Activated naive CD4-positive, alpha-beta T cell treated with anti-CD3 and anti-CD28 coated beads for 36 hours (primary cell): ENCODE measurements at places on chromosomes 16 and 17. TPM values are rescaled to one million over a fixed set of nuclear protein-coding genes. Genes with fewer than 3 reads are reported as not detected.

- DNase-seq, result peak; percentile 68
- H3K4me1 ChIP-seq, result no peaks in the 10 kb centered on the region
- no peak overlapping the region for H3K27ac ChIP-seq
These were observed 36.6 kb upstream of the TMEM132E start for GRCh38 chr17:34542700-34543336.

DNA sequence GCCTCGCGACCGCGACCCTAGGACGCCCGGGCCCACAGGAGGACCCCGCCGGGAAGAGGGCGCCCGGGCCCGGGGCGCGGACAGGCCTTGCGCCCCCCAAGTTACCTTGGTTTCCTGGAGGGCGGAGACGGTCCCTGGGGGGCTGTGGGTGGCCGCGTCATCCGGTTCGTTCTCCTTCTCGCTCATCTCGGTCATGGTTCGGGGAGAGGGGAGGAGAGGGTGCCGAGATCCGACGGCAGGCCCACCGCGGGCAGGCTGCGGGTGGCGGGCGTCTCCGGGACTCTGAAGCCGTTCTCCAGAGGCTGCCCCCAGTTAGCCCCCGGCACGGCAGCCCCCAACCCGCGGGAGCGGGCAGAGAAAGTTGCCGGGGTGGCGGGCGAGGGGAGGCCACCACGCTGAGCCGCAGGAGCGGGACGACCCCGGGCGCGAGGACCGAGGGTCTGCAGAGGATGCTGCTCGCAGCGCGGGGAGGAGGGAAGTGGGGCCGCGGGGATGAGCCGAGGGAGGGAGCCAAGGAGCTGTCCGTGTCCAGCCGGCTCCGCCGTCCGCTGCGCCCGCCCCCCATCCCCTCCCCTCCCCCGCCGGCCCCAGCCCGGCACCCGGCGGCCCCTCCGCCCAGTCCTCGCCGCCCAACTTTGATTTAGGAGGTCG, at the start of gene STAC2:
Gene STAC2 (minus strand): TSS at position 638 of the 651 bp plus-strand sequence. CDS start 443 bp downstream, at position 195.
- peaks cover 6% of the 10 kb centered on the region for H3K4me1 ChIP-seq
- H3K27ac ChIP-seq, result no peak within 1 kb of the TSS
- no peaks in the 10 kb centered on the region for H3K36me3 ChIP-seq
- H3K4me3 ChIP-seq, result peak within 1 kb of the TSS; percentile 59

DNA sequence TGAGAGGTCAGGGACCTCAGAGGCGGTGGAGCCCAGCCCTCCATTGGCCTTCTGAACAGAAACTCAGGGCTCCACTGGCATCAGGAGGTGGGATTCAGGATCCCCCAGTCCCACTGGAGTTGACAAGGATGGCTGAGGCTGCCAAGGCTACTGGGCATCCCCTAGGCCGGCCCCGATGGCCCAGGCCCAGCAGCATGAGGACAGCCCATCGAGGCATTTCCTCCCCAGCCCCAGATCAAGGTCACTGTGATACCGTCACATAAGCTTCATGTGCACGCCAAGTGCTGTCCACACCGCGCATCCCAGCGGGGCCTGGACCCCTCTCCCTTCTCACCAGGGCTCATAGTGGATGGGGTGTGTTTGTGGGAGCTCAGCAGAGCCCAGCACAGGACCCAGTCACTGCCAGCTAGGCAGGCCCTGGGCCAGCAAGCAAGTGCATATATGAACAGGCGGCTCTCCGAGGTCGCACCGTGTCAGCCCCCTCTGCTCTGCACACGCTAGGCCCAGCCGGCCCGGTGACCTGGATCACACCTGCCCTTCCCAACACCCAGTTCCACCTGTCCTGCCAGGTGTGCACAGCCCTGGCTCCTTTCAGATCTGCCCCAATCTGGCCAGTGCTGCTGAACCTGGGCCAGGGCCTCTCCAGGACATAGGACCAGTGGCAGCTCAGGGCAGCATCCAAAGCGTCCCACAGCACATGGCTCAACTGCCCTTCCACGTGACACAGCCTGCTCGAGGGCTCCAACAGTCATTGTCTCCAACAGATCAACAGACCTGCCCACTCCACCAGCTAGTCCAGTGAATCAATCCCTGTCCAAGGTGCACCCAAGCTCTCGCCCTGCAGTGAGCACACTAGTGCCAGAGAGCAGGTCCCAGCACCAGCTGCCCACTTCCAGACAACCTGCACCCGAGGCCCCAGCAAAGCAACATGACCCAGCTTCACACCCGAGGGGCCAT, 32.8 kb upstream of the RASD1 start:
- H3K36me3 ChIP-seq, result no peaks in the 10 kb centered on the region
- no peak overlapping the region for H3K27ac ChIP-seq
- H3K27me3 ChIP-seq, result no peaks in the 10 kb centered on the region
- no peaks in the 10 kb centered on the region for H3K4me1 ChIP-seq
- H3K4me3 ChIP-seq, result no peak overlapping the region

DNA sequence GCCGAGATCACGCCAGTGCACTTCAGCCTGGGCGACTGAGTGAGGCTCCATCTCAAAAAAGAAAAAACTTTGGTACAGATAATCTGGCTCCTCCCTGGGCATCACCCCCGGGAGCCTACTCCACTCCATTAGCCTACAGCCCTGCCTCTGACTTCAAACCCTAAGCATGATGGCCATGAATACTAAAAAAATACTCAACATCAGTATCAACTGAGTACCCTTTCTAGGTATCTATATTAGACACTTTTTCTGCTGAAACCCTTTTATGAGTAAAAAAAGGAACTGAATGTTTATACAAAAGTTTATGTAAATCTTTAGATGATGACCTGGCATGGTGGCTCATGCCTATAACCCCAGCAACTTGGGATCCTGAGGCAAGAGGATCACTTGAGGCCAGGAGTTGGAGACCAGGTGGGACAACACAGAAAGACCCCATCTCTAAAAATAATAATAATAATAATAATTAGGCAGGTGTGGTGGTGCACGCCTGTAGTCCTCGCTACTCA, 6.9 kb downstream of the RDM1 start:
- peaks cover 16% of the 10 kb centered on the region for H3K36me3 ChIP-seq
- no peak overlapping the region for H3K27ac ChIP-seq
- peaks cover 2% of the 10 kb centered on the region for H3K27me3 ChIP-seq
- no peak for DNase-seq

- H3K27me3 ChIP-seq, result no peaks in the 10 kb centered on the region
- DNase-seq, result no peak
- H3K4me1 ChIP-seq, result peaks cover 82% of the 10 kb centered on the region
- peaks cover 2% of the 10 kb centered on the region for H3K36me3 ChIP-seq
- peak overlapping the region; percentile 22 for H3K27ac ChIP-seq
These were observed 117.7 kb downstream of the ZNF778 start for GRCh38 chr16:89334988-89335802.

- H3K4me3 ChIP-seq, result no peak overlapping the region
- H3K4me1 ChIP-seq, result peaks cover 4% of the 10 kb centered on the region
- no peak overlapping the region for H3K27ac ChIP-seq
- peaks cover 29% of the 10 kb centered on the region for H3K27me3 ChIP-seq
- no peak for DNase-seq
These were observed 491 bp downstream of the GAS7 start for GRCh38 chr17:10197721-10198508.

- H3K4me3 ChIP-seq, result no peak overlapping the region
- no peaks in the 10 kb centered on the region for H3K27me3 ChIP-seq
- H3K36me3 ChIP-seq, result no peaks in the 10 kb centered on the region
These were observed 21.7 kb upstream of the ACSF3 start for GRCh38 chr16:89071686-89072547.

DNA sequence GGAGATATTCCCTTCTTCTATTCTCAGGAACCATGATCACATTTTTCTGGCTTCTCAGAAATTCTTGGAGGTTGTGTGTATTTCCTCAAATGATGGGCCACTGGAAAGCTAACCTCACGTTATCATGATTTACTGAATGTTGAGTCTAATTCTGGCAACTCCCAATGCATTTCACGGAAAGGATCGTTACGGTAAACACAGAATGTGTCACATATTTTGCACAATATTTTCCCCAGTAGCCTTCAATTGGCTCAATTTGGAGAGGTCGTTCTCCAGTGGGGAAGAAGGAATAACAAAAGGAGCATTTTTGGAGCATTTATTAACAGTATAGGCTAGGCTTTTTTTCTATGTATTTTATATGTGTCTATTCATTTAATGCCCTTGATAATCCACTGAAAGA, 450.3 kb downstream of the HAPSTR1 start:
- H3K27ac ChIP-seq, result no peak overlapping the region
- H3K4me1 ChIP-seq, result no peaks in the 10 kb centered on the region
- DNase-seq, result no peak
- no peaks in the 10 kb centered on the region for H3K36me3 ChIP-seq
- H3K27me3 ChIP-seq, result no peaks in the 10 kb centered on the region

DNA sequence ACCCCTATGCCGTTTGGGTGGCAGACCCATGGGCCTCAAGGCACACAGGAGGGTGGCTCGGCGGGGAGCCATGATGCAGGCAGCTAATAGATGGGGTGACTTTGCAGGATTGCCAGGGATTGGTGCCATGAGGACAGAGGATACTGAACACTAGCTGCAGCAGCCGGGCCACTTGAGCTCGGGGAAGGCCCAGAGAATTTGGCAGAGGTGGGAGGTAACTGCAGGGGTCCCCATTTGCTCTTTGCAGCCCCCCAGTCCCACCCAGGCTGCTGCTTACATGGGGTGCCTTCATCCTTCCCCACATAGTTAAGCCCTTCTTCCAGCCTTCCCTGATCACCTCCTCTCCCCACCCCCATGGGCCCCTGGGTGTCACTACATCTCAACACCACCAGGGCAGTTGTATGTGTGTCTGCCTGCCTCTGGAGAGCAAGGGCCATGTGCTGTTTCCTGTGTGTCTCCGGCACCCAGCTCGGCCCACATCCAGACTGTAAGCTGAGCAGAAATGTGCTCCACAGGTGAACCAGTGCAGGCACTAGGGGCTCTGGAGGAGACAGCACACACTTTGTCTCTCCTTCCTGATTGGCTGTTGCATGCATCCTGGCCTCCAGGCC, 52.0 kb downstream of the SREBF1 start:
- peaks cover 21% of the 10 kb centered on the region for H3K4me1 ChIP-seq
- peak; percentile 43 for DNase-seq
- H3K27me3 ChIP-seq, result peaks cover 2% of the 10 kb centered on the region

DNA sequence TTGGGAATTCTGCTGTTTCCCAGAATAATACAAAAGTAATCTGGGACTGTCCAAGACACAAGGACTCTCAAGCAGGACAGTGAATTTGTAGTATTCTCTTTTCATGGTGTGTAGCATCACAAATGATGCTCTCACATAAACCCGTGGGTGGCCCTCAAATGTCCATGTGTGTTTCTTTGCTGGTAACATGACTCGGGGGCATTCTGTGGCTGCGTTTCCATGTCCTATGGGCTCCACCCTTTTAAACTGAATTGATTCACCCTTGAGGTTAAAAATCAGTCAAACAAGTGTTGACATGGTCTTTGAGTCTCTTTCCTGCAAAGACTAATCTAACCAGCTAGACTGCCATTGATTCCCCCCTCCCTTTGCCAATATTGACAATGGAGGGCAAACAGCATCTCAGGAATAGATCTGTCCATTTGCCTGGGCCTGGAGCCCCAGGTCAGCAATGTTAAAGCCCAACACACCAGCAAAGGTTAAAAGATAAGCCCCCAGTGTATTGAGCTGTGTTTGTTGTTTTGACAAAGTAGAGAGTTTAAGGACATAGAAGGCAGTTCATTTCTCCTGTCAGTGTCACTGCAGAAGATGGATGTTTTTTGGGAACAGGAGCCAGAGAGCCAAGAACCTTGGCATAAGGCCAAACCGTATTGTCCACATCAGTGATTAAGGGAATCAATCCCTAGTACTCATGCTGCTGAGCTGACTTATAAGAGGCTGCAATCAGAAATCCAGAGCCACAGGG, 117.1 kb upstream of the COX10 start:
- no peak overlapping the region for H3K27ac ChIP-seq
- no peaks in the 10 kb centered on the region for H3K4me1 ChIP-seq
- no peak for DNase-seq
- no peaks in the 10 kb centered on the region for H3K27me3 ChIP-seq
- no peaks in the 10 kb centered on the region for H3K36me3 ChIP-seq
- no peak overlapping the region for H3K4me3 ChIP-seq

- H3K27ac ChIP-seq, result no peak overlapping the region
- H3K4me1 ChIP-seq, result peaks cover 7% of the 10 kb centered on the region
- H3K36me3 ChIP-seq, result no peaks in the 10 kb centered on the region
- H3K27me3 ChIP-seq, result no peaks in the 10 kb centered on the region
- no peak overlapping the region for H3K4me3 ChIP-seq
- DNase-seq, result no peak
These were observed 21.4 kb downstream of the ACTG1 start for GRCh38 chr17:81491181-81491581.

- peak overlapping the region; percentile 76 for H3K27ac ChIP-seq
- H3K27me3 ChIP-seq, result no peaks in the 10 kb centered on the region
- H3K4me3 ChIP-seq, result peak overlapping the region; percentile 86
- peaks cover 6% of the 10 kb centered on the region for H3K36me3 ChIP-seq
- peaks cover 22% of the 10 kb centered on the region for H3K4me1 ChIP-seq
These were observed 4.7 kb upstream of the LCMT1 start for GRCh38 chr16:25106567-25107465.

DNA sequence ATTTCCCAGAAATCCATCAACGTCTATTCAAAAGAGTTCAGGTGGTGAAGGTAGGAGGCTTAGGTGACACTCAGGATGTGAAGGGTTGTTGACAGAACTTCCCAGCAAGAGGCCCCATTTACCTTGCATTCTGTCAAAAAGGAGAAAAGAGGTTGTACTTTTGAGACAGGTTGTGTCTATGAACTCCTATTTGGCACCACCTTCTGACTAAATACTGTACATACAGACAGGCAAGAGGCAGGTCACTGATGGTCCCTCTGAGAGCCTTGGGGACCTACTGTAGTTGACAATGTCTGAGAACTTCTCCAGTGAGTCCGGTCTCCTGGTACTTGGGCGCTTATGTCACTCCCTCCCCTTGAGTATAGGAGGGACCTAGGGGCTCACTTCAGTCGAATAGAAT, 479.3 kb upstream of the ZFHX3 start:
- H3K27ac ChIP-seq, result no peak overlapping the region
- no peak overlapping the region for H3K4me3 ChIP-seq
- H3K36me3 ChIP-seq, result no peaks in the 10 kb centered on the region

DNA sequence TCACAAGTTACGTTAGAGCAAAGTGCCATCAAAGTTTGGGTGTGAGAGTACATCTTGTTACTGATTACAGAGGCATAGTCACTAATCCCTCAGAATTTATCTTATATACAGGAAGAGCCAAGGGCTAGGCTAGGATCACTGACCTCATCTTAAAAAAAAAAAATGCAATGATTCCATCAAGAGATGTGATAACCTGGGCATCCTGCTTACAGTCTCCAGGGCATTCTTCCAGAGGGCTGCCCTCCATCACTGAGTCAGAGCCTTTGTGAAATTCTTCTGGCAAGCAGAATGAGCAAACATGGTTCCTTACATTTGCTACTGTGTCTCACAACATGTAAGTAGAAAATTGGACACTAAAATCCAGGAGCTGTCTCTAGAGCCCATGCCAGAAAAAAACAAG, 410.6 kb downstream of the ZFHX3 start:
- H3K4me3 ChIP-seq, result no peak overlapping the region
- no peaks in the 10 kb centered on the region for H3K4me1 ChIP-seq
- no peak for DNase-seq
- peaks cover 4% of the 10 kb centered on the region for H3K36me3 ChIP-seq

The SERPINF2 gene
- total RNA-seq, result not detected

The TBX2 gene
- total RNA-seq, result not detected

The SPATA2L gene
- 0.93 TPM for total RNA-seq

The CDC6 gene
- total RNA-seq, result 90.4 TPM

The MT1E gene
- total RNA-seq, result 12.4 TPM

The CSF3 gene
- total RNA-seq, result not detected

The TMC5 gene
- total RNA-seq, result not detected

The CCL8 gene
- total RNA-seq, result not detected

The TP53TG3D gene
- total RNA-seq, result not detected

The HSF5 gene
- 3.6 TPM for total RNA-seq

The TMC7 gene
- total RNA-seq, result not detected

The KARS1 gene
- total RNA-seq, result 385 TPM

The SMIM22 gene
- not detected for total RNA-seq

The KRTAP4-6 gene
- total RNA-seq, result not detected

The GNAO1 gene
- 0.25 TPM for total RNA-seq

The CMTM2 gene
- not detected for total RNA-seq

The C16orf96 gene
- total RNA-seq, result 0.30 TPM

The WNT3 gene
- total RNA-seq, result not detected
